ENCODE measurements at places on chromosomes 6 and 20.

DNA sequence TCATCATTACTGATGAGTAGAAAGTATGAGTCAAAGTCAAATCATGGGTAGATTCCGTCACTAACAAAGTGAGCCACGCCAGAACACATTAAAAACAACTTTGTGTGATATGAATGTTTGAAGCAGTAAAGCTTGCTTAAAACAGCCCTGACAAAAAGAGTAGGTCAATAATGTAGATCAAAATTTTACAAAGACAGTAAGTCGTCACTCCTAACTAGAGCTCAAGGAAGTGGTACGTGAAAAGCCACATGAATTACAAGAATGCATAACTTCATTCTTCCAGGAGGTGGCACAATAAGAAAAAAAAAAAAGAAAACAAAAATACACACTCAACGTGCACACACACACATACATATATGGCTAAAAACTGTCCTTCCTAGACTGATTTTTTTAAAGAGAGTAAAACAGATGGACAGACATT lies 69.9 kb downstream of the HACE1 start:
- peak; percentile 67 for DNase-seq

- no peak for DNase-seq
Observed at GRCh38 chr6:46815130-46815529, 21.9 kb downstream of the MEP1A start.

- DNase-seq, result no peak
Observed at GRCh38 chr6:19059102-19059501, 672.0 kb downstream of the RNF144B start.

DNA sequence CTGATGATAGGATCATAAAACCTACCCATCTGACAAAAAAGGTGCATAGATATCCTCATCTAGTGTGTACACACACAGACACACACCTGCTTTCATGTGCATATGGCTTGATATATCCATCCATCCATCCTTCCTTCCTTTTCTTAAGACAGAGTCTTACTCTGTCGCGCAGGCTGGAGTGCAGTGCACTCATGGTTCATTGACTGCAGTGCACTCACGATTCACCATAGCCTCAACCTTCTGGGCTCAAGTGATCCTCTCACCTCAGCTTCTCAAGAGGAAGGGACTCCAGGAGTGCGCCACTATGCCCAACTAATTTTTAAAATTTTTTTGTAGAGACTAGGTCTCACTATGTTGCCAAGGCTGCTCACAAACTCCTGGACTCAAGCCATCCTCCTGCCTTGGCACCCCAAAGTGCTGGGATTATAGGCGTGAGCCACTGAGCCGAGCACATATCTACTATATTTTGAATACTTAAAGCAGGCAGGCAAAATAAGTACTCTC lies 27.1 kb downstream of the ADNP start:
- DNase-seq, result no peak

- no peak for DNase-seq
Observed at GRCh38 chr6:165645919-165646318, 17.1 kb downstream of the PDE10A start.

- no peak for DNase-seq
Observed at GRCh38 chr6:21800948-21801438, 207.4 kb downstream of the SOX4 start.

- no peak for DNase-seq
Observed at GRCh38 chr6:20415712-20416454, 14.2 kb downstream of the E2F3 start.

- no peak for DNase-seq
Observed at GRCh38 chr20:60001108-60001507, 42.9 kb downstream of the CDH26 start.

- no peak for DNase-seq
Observed at GRCh38 chr20:62627901-62628612, 14.2 kb upstream of the SLCO4A1 start.

- DNase-seq, result peak; percentile 68
Observed at GRCh38 chr6:7721649-7722048, 4.2 kb upstream of the BMP6 start.

GRCh38 chr6:40806256-40806864 lies 219.2 kb upstream of the LRFN2 start:
- DNase-seq, result no peak

GRCh38 chr20:54219751-54220426 lies 12.0 kb downstream of the PFDN4 start:
- DNase-seq, result peak; percentile 4

DNA sequence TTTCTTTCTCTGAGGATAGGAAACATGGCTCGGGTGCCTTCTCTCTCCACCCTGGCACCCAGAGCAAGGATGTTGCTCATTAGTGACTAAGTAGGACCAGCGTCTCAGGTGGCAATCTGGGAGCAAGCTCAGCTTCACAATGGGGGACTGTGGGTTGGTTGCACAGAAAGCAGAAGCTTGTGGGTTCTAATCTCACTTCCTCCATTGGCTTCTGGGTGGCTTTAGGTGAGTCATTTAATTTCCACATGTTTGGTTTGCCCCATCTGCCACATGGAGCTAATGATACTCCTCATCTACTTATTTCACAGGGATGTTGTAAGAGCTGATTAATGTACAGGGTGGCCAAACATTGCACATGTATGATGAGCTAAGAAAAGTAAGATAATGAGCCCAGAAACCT lies 54.8 kb upstream of the AKIRIN2 start:
- peak; percentile 92 for DNase-seq

- peak; percentile 69 for DNase-seq
Observed at GRCh38 chr6:138724015-138724414, 49.6 kb upstream of the CCDC28A start.

- no peak for DNase-seq
Observed at GRCh38 chr20:402898-403581, 5.1 kb upstream of the RBCK1 start.

DNA sequence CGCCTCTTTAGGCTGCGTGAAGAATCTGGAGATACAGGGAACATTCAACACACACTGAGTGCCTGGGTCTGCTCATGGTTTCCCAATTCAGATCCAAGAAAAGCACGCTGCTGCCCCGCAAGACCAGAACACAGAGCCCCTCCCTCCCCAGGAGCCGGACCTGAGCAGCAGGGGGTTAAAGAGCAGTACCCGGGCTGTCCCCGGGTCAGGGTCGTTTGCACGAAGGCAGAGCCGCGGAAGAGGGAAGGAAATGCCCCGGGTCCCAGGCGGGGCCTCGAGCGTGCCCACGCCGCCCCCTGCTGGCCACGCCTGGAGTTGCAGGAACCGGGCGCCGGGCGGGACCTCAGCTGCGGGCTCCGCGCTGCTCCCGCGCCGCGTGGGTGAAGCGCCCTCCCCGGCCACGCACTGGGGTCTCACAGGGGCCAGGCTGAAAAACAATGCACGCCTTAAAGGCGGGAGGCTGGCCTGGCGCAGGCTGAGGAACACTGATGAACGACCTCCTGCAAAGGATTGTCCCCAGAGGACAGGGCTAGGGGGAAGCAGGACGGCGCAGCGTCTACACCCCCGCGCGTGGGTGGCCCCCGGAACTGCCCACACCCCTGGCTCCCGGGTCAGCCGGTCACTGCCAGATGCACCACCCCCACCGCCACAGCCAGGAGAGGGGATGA lies 48.9 kb downstream of the ANKRD60 start:
- DNase-seq, result peak; percentile 33

GRCh38 chr20:15563836-15564235 lies 1009.4 kb downstream of the KIF16B start:
- DNase-seq, result no peak

- no peak for DNase-seq
Observed at GRCh38 chr6:74289884-74290283, 593.9 kb downstream of the CD109 start.

GRCh38 chr20:21608777-21609176 lies 94.9 kb upstream of the NKX2-2 start:
- DNase-seq, result no peak

DNA sequence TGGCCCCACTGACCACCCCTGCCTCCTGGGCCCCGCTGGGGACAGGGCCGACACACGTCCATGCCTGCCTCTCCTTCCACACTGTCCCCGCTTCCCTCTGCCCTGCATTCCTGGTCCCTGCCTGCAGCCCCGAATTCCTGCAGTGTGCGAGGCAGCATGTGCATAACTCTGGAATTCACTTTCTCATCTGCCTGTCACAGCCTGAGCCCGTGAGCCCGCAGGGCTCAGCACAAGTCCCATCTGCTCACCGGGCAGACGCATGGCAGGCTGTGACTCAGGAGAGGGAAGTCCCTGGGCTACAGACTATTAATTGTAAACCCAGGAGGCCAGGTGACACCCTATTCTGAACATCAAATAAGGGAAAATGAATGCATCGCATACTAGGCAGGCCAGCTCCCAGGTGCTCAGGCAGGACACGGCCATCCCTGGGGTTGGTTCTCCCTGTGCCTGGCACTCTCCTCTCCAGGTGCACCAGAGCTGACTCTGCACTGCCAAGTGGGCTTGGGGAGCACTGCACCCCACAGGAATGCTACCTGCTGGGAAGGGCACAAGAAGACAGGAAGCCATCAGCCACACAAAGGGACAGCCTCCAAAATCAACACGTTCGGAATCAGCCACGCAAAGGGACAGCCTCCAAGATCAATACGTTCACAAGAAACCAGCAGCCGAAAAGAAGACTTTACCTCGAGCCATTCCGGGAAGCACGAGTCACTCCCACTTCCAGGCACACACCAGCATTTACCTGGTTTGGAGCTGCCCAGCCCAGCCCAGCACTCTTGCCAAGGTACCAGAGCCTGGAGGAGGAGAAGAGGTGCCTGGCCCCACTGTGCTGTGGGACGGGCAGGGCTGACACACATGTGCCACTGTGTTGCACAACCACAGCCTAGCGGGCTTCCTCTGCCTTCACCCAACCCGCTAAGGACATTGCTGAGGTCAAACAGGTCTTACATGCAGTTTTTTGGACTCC lies 65.9 kb downstream of the DLL1 start:
- no peak for DNase-seq

- DNase-seq, result no peak
Observed at GRCh38 chr6:23441808-23442461, 684.1 kb upstream of the NRSN1 start.

- no peak for DNase-seq
Observed at GRCh38 chr20:18139832-18140231, 2.2 kb downstream of the KAT14 start.

DNA sequence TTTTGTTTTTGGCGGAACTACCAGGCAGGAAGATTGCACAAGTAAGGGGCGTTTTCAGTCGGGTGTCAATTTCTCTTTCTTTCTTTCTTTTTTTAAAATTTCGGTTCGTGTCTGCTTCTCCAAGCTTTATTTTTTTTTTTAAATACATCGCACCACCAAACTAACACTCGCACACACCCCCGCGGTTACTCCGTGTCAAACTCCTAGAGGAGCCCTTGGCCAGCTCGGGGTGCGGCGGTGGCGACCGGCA lies 338 bp downstream of the UTRN start:
- DNase-seq, result no peak

DNA sequence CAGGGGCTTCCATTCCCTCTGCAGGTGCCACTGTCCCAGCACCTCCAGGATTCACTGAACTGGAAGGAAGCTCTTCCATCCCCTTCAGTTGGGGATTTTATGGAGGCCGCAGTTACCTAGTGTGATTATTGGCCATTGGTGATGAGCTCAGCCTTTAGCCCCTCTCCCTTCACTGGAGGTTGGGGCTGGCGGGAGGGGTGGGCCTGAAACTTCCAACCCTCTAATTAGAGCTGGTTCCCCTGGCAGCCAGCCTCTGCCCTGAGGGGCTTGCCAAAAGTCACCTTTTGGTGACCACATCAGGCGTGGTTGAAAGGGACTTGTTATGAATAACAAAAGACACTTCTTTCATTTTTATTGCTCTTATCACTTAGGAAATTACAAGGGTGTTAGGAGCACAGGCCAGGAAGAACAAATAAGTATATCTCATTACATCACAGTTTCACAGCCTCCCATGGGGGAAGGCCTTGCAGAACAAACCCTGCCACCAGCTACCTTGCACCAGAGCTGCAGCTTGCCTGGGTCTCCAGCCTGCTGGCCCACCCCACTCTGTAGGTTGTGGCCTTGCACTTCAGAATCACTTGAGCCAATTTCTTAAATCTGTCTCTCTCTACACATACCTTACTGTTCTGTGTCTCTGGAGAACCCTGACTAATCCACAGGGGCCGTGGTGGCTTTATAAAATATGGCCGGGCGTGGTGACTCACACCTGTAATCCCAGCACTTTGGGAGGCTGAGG lies 5.0 kb downstream of the PYGB start:
- DNase-seq, result no peak

DNA sequence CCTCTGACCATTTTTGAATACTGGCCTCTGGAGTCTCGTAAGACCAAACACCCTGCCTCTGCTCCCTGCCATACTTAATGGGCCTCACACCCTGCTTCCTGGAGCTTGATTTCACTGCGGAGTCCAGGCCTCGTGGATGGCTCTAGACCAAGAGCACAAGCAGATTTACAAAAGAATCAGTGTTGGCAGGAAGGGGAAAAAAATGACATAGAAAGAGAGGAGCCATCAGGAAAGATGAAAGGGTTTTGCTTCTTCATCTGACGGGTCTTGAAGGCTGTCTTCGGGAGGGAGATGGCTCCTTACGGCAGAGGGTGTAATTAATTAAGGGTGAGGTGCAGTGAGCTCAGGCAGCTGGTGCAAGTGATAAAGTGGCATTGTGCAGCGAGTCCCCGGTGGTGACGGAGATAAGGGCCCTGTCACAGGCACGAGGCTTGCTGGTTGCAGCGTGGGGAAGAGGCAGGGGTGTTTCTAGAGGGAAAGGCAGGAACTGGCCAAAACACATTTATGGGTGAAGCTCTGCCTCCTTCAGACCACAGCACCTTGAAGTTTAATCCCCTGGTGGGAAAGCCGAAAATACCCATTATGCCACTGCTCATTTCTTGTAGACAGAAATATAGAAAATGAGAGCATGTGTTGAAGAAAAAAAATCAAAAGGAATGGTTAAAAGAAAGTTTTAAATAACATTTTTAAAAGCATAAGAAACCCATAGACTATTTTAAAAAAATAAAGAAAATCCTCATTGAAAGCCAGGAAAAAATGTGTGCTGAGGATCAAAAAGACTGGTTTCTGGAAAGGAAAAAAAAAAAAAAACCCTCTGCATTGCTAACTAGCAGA lies 128.6 kb upstream of the LRFN2 start:
- DNase-seq, result no peak

DNA sequence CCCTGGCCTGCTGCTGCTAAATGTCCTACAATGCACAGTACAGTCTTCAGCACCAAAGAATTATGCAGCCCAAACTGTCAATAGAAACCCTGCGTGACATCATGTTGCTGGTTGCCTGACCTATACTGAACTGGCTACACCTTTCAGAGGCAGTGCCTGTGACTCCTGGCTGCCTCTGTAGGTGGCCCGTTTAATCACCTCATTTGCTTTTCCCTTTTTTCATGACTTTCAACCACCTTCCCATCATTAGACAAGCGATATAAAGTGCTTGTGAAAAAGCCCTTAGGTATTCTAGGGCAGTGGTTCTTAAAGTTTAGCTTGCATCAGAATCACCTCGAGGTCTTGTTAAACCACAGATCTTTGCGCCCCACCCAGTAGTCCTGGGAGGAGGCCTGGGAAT lies 33.0 kb upstream of the RIPOR2 start:
- DNase-seq, result no peak

- DNase-seq, result peak; percentile 73
Observed at GRCh38 chr6:81130969-81131368, 621.5 kb downstream of the TENT5A start.

DNA sequence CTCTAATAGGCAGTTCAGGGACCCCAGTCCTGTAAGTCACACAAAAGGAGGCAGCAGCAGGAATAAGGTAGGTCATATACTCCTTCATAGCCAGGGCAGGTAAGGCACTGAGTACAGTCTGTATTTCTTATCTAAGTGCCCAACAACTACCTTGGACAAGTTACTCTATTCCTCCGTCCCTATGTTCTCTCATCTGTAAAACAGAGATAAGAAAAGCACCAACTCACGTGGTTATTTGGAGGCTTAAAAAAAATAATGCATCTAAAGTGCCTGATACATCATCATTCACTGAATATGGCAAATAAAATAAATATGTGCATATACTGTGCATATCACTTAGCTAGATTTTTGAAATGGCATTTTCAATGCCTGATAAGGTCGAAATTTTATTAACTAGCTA lies 298.1 kb upstream of the CDYL start:
- DNase-seq, result no peak
